ENCODE measurements at places on chromosomes 12 and 14. TPM values are rescaled to one million over a fixed set of nuclear protein-coding genes. Genes with fewer than 3 reads are reported as not detected.

DNA sequence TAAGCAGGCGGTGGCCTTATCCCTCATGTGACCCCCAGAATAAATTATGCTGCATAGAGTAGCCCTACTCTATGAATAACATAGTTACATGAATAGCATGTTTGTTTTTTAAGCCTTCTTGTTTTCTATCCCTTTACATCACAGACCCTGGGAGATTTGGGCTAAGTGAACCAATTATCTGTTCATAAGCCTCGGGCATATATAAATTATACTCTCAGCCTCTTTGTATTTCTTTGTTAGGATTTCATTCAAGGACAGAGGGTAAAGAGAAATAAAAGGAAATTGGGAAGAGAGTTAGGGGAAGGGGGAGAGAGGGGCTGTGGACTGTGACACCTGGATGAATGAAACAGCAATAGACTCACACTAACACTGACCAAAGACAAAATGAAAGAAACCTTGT, 35.3 kb upstream of the RTRAF start:
- DNase-seq, result no peak

The PYM1 gene
- total RNA-seq, result 35.1 TPM

DNA sequence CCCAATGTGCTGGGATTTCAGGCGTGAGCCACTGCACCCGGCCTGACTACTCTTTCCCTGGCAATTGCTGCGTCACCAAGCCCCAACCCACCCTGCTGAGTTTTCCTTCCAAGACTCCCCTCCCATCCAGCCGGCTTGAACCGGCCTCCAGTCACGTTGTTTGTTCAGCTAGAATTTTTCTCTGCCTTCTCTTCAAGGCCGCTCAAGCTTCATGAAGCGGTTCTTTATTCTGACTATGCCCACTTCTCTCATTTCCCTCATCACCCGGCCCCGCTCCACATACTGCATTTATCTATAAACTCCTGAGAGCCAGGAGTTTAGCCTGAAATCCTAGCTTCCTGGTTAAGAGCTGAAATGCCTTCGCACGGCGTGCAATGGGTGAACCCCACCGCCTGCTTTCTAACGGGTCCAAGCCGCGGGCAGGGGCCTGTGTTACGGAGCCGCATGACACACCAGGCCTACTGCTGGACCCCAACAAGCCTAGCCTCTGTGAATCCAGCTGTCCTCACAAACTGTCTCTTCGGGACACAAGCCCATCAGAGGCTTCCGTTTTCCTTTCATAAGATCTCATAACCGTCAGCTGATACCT, 999 bp upstream of the DCAF4 start:
- DNase-seq, result no peak

The STAC3 gene
- 4.2 TPM for total RNA-seq

The RD3L gene
- not detected for total RNA-seq

The NEMP1 gene
- total RNA-seq, result 114 TPM

The GLTP gene
- total RNA-seq, result 23.8 TPM

DNA sequence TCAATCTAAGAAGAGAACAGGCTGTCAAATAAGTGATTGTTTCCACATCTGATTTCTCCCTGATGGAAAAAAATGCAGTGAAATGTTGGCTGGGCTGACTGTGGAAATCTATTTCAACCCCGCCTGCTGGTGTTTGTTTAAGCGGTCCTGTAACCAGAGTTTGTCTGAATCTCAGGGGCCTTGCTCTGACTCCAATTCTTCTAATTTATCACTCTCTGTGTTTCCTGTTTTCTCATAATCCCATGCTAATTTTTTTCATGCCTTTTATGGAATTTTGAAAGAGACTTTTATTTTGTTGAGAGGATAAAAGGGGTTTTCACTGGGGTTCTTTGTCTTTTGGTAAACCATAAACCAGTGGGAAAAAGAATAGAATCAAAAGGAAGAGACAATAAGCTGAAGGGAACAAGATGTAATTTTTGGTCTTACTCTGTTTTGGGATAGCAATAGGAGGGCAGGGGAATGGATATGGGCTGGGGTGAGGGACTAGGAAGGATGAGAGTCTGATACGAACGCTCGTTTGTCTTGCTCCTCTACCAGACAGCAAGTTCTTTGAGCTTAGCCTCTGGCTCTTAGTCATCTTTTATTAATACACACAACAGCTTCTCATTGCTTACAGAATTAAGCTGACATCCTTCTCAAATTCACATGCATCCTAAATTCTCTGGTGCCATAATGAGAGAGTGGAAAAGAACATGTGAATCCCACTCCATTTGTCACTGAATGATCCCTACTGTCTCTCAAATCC, 8.0 kb upstream of the MGP start:
- no peak for DNase-seq

- DNase-seq, result no peak
Observed at GRCh38 chr12:50720085-50720484, 43.8 kb upstream of the ATF1 start.

DNA sequence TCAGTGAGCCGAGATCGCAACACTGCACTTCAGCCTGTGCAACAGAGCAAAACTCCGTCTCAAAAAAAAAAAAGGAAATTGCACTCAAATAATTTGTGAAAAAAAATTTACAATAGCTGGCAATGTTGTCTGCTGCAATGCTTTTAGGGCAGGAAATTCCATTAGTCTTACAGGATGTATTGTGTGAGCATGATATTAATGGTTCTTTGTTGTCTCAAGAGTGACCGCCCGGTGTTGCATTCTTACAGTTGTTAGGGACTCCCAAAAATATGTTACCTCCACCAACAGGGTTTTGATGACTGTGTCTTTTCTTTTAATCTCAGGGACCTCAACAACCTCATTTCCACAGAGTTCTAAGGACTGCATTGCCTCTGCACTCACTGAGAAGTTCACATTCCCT, 44.8 kb downstream of the PZP start:
- DNase-seq, result no peak

DNA sequence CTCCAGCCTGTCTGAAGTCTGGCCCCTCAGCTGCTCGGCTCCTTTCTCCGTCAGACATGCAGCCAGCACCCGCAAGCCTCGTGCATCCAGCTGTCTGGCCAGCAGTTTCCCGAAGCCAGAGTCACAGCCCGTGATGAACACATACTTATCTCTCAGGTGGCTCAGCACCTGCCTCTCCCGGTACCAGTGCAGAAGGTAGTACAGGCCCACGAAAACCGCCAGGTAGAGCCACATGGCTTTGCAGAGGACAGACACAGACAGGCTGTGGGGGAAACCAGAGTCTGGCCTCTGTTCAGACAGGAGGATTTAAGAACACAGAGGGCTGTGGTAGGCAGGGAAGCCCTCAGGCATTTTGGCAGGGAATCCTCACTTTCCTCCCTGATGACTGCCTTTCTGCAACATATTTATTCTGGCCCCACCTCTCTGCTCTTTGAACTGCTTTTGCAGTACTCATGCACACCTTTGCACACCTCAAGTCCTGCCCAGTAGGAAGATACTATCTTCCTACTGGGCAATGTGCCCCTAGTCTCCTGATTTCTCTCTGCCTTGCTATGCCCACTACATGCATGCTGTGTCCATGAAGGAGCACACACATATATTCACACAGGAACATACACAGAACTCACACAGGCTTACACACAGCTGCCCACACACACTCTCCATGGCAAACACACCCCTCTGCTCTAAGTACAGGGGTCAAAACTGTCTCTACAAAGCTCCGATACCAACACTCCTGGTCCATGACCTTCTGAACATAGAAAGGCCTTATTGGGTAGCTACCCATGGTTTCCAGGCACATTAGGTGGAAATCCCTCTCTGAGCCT, at the start of gene RDH16:
TSS of gene RDH16 (minus strand) at position 380 of the 824 bp plus-strand sequence. CDS start at position 234, 146 bp downstream.
- no peak for DNase-seq

DNA sequence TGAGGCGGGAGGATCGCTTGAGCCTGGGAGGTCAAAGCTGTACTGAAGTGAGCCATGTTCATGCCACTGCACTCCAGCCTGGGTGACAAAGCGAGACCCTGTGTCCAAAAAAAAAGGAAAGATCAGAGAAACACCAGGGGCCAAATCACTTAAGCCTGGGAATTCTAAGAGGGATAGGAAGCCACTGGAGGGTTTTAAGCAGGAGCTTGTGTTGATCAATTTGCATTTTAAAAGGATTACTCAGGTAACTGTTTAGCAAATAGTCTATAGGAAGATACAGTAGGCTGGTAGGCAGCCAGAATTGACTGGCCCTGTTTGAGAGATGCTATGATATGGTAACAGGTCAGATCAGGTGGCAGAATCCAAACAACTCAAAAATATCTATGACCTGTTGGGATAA, 162.7 kb downstream of the SPTSSA start:
- no peak for DNase-seq

The TXNDC16 gene
- 6.7 TPM for total RNA-seq

GRCh38 chr14:100433428-100433814, 110.3 kb downstream of the SLC25A47 start:
- no peak for DNase-seq

- no peak for DNase-seq
Observed at GRCh38 chr14:81416194-81416952, 16.2 kb upstream of the STON2 start.

GRCh38 chr12:132360906-132361777, 31.8 kb upstream of the GALNT9 start:
- DNase-seq, result no peak

DNA sequence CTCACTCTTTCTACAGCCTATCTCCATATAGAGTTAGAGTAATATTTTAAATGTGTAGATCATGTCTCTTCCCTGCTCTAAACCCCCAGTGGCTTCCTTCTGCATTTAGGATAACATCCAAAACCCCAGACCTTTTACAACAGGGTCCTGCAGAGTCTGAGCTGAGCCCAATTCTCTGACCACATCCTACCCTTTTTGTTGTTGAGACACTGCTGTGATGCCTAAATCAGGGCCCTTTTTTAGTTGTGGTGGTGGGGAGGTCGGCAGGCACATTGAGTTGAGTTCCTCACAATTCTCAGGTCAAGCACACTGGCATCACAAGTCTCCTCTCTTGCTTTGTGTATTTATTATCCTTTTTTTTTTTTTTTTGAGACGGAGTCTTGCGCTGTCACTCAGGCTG, 1.8 kb upstream of the DDX47 start:
- DNase-seq, result no peak

The PZP gene
- not detected for total RNA-seq

GRCh38 chr14:58082491-58083098, 69.4 kb downstream of the ARMH4 start:
- no peak for DNase-seq

DNA sequence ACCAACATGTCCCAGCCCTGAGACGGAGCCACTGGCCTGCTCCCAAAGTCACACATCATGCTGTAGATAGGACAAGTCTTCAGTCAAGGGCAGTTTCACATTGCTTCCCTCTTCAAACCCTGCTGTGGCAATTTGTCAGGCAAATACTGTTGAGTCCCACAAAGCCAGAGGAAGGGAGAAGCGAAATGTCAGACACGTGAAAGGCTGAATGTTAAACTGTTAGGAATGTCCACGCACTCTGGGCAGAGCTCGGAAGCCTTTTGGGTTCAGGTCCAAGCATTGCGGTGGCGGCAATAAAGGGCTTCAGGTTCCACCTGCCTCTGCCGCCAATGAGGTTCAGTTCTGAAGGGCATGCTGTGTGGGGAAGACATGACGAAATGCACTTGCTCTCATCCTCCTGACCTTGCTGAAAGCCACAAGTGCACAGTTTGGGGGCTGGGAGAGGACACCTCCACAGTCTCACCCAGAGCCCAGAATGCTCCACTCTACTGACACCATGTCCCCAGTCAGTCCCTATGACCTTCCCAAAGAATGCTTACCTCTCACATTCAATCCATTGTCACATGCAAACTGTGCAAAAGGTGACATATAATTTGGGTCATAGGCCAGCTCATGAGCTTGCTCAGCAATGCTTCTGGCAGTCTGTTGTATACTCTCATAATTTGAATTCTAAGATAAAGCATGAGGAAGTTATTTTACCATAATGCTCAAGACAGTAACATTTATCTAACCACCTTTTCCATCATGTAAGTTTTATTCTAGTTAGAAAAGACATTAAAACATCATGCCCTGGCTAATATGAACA, 35.7 kb downstream of the RAD9B start:
- no peak for DNase-seq

DNA sequence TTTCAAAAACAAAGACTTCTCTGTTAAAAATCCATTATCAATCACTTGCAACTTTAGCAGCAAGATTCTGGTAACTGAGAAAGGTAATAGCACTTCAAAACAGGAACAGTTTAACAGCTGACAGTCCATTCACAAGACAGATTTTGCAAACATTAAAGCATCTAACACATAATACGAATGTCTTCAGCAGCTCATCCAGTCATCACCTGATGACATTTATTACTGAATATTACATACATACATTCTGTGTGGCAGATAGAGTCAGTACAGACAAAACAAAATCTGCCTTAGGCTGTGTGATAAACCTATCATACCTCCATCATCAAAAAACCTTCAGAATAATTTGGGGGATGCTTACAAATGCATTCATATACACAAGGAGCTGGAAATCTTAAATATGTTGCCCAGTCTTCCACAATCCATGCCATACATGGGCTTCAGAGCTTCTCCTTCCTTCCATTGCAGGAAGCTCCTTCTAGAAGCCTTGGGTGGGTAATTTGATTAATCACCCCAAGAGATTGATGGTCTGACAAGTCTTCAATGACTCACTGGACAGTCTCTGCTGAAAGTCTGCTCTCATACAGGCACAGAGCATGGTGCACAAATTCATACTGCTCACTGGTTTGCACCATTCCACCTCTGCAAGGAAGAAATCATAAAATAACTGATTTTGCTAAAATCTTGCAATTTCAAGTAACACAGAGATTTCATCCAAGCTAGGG, 1.6 kb upstream of the PTPRB start:
- DNase-seq, result no peak

The DIP2B gene
- 28.1 TPM for total RNA-seq

DNA sequence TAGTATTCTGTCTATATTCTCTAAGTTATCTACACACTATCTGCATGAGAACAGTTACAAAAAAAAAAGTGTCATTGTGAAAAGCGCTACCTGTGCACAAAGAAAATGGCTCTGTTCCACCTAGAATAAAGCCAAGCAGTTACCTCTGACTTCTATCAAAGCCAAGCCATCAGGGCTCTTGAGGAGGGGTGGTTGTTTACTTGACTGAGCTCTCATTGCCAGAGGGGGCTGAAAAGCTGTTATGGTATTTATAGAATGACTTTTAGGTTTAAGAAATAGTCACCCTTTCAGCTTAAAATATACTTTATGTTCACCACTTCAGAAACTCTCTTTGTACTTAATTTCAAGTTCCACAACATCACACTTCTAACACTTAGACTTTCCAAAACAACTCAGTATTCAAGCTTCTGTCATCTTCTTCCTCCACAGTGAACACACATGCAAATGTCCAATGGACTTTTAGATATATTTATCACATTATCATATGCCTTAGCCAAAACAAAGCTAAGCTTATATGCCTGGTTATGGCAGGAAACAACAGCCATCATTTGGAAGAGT, 7.5 kb downstream of the ITPR2 start:
- no peak for DNase-seq

The COX8C gene
- not detected for total RNA-seq

Measured in activated T-cell treated with anti-CD3 and anti-CD28 coated beads, Interleukin-2, amount 50 U/mL, for 72 hours (primary cell).